Activated CD4-positive, CD25-positive, alpha-beta regulatory T cell treated with anti-CD3 and anti-CD28 coated beads, Interleukin-2, amount 50 U/mL, for 72 hours (primary cell): ENCODE measurements at places on chromosomes 13 and 19.

GRCh38 chr13:92297971-92298942 is 899.8 kb downstream of the GPC5 start:
- no peak for DNase-seq

- no peak for DNase-seq
Measured at GRCh38 chr13:33015241-33015668, 968 bp upstream of the KL start.

GRCh38 chr19:48319647-48320541 is 5.5 kb upstream of the EMP3 start:
- DNase-seq = peak; percentile 78

DNA sequence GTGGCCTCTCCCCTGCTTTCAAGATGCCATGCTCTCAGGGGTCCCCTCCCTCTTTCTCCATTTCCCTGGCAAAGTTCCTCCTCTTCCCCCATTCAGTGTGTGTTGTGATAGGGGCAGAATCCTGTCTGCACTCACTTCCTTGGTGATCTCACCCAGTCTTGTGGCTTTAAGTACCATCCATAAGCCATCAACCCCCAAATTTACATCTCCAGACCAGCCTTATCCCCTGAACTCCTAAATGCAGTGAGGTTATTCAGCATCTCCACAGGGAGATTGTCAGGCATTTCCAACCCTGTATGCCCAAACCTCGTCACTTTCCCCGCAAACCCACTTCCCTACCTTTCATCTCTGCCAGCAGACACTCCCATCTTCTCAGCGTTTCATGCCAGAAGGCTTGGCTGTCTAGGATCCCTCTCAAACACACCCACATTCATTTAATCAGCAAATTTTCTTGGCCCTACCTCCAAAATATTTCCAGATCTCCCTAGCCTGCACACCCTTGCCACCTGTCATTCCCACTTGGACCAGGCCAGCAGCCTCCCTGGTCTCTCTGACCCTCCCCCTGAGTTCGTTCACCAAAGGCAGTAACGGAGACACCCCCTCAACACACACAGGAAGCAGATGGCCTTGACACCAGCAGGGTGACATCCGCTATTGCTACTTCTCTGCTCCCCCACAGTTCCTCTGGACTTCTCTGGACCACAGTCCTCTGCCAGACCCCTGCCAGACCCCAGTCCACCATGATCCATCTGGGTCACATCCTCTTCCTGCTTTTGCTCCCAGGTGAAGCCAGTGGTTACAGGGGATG is at the start of gene HCST:
TSS of gene HCST (plus strand) at position 676 of the 808 bp plus-strand sequence. CDS start at position 741, 65 bp downstream.
- no peak for DNase-seq

- no peak for DNase-seq
Measured at GRCh38 chr19:4583961-4584669, 24.6 kb upstream of the SEMA6B start.

DNA sequence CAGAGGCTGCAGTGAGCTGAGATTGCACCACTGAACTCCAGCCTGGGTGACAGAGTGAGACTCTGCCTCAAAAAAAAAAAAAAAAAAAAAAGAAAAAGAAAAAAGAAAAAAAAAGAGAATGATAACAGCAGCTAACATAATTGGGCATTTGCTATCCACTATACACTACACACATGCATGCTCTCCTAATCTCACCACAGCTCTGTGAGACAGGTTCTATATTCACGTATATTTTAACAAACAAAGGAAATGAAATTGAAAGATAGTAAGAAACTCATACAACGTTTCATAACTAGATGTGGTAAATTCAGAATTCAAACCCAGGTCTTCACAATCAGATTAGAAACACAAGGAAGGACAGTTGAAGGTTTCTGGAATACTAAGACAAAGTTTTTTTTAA is 265.7 kb downstream of the DIAPH3 start:
- no peak for DNase-seq

- DNase-seq = peak; percentile 69
Measured at GRCh38 chr19:19460761-19461265, 54.5 kb downstream of the TSSK6 start.

DNA sequence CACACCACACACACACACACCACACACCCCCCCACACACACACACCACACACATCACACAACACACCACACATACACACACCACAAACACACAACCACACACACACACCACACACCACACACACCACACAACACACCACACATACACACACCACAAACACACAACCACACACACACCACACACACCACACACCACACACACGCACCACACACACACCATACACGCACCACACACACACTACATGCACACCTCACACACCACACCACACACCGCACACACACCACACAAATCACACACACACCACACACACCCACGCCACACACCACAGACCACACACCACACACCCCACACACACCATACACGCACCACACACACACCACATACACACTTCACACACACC is 83.5 kb downstream of the ZNF557 start:
- DNase-seq = no peak

DNA sequence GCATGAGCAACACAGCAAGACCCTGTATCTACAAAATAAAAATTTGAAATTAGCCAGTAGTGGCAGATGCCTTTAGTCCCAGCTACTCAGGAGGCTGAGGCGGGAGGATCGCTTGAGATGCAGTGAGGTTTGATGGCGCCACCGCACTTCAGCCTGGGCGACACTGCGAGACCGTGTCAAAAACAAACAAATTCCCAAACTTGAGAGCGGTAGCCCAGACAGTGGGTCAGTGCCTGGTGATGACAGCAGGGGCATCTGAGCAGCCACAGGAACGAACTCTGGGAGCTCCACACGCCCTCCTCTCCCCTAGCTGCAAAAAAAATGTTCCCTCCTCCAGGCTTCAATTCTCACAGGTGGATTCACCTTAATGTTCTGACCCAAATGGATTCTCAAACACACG is 14.1 kb downstream of the ZNF490 start:
- DNase-seq = no peak

GRCh38 chr13:21078501-21078900 is 17.1 kb upstream of the LATS2 start:
- no peak for DNase-seq

DNA sequence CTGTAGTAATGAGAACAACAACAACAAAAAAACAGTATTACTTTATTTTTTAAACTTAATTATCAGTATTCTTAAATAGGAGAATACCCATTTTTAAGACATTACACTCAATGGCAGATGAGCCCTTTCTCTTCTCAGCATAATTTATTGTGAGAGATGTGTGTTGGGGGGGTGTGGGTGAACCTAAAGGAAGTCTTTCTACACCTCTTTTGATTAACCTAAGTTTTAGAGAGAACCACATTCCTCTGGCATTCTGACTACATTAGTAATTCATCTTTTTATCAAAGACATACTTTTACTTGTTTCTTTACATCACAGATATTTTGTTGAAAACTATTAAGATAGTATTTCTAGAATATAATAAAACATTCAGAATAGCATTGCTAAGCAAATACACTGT is 890.9 kb downstream of the PCDH9 start:
- no peak for DNase-seq

GRCh38 chr19:35935911-35936737 is at the start of gene LRFN3:
Gene LRFN3, plus strand, starts transcription at chr19:35936374. Its CDS starts 3,052 bp downstream, at chr19:35939426.
- DNase-seq = peak; percentile 52

DNA sequence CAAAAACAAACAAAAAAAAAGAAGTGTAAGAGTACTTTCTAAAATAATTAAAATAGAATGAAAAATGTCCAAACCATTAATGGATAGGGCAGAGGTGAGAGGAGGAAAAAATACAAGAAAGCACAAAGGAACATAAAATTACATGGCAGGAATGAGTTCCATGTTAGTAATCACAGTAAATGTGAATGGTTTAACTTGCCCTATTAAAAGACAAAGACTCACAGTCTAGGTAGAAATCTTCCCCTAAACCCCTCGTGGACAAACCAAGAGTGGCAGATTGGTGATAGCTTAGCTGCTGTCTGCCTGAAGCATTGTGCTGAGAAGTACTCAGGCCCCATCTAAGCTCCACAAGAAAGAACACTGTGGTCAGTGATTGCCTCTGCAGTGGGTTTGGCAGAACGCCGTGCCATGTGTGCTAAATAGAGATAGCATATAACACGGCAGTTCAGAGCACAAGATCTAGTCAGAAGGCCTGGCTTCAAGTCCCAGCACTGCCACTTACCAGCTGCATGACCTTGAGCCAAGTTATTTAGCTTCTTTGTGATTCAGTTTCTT is 103.5 kb downstream of the DPF1 start:
- DNase-seq = no peak

- DNase-seq = peak; percentile 84
Measured at GRCh38 chr19:12933287-12934072, at the start of gene FARSA. Gene FARSA, minus strand, starts transcription at chr19:12933711. Its CDS starts 15 bp downstream, at chr19:12933696.

DNA sequence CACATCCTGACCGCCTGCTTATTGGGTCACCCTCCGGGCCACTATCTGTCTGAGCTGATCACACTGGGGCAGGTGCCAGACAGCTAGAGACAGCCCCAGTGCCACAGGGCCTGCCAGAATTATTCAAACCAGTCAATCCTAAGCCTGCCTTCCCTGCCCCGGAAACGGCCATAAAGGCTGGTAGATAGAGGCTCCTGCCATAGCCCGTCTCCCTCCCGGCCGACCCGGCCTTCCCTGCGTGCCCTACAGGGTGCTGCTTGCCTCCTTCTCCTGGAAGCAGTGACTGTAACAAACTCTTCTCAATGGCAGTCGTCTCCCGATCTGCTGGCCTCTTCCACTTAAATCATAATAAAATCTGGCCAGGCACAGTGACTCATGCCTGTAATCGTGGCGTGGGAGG is 158.6 kb upstream of the SOX1 start:
- DNase-seq = no peak

DNA sequence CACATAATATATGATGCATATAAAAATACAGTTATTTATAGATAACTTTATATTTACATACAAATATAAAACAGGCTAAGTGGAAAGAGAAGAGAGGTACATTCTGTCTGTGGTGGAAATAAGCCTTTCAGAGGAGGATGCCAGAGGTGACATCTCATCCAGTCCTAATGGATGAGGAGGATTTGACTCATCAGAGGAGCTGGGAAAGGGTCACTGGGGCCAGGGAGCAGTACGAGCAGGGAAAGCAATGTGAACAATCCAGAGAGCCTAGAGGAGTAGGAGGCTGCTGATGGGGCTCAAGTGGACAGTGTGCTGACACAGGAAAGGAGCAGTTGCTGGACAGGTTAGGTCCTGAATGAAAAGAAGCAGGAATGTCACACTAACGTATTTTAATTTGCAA is 18.6 kb downstream of the NALCN start:
- DNase-seq = no peak

DNA sequence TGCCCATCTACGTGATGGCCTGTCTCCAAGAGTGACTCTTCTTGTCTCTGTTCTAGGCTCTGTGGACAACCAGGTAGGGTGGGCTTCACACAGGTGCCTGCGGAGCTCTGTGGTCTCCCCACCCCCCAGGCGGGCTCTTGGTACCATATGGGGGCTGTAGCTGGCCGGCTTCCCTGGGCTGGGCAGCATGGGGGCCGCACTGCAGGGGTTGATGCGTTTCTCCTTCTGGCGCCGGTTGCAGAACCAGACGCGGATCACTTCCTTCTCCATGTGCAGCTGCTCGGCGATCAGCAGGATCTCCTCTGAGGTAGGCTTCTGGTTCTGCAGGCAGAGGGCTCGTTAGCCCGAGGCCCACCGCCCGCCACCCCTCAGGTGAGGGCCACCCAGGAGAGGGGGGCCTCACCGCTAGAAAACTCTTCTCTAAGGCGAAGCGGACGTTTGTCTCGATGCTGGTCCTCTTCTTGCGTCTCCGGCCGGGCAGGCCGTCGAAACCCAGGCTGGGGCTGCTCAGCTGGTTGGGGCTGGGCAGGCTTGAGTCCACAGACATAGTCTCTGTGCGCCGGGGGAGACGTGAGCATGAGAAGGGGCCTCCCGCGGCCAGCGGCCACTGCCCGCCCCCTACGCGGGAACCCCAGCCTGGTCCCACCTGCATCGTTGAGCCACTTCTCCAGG is 19.3 kb downstream of the ZNF574 start:
- DNase-seq = no peak

- DNase-seq = no peak
Measured at GRCh38 chr19:3855320-3855719, 13.5 kb downstream of the ZFR2 start.

DNA sequence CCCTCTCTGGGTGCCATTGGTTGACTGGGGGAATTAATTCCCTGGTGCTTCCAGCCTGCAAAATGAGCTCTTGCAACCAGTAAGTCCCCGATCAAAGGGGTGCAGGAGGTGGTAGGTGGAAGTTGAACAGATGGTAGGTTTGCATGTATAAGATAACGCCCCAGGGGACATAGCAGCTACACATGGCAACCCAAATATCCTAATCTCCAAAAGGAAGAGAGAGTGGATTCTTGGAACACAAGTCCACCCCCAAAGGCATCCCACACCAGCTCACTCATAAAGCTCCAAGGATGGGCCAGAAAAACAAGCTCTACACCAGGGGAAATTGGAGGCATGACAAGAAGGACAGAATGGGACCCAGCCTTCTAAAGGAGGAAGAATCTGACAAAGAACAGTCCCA is 4.8 kb downstream of the CD209 start:
- DNase-seq = no peak

GRCh38 chr19:3075605-3076431 is 13.5 kb upstream of the TLE5 start:
- DNase-seq = peak; percentile 85

DNA sequence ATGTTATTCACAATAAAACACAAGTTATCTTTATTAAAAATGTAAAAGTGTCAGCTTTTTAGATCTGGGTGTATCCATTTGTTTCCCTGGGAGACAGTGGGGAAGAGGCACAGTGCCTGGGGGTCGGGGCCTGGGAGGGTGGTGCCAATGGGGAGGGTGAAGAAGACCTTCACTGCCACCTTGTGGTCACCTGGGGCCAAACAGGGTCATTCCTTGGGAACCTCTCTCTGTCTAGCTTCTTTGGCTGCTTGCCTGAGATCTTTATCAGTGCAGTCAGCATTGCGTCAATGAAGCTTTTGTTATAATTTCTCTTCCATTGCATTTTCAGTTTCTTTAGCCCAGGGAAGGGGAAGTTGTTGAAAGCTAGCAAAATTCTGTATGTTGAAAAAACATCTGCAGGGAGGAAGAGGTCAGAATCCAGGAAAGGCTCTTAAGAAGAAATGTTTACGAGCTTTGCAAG is 39.1 kb downstream of the PCDH8 start:
- DNase-seq = peak; percentile 44

- DNase-seq = no peak
Measured at GRCh38 chr13:32125221-32125689, 93.7 kb downstream of the FRY start.

- DNase-seq = peak; percentile 42
Measured at GRCh38 chr19:3243819-3244700, 19.6 kb downstream of the CELF5 start.

- DNase-seq = no peak
Measured at GRCh38 chr13:64471916-64472315, 2758.2 kb downstream of the PCDH9 start.

- DNase-seq = no peak
Measured at GRCh38 chr19:46210669-46211068, 18.9 kb upstream of the IGFL1 start.

GRCh38 chr19:35792888-35793287 is 17.5 kb downstream of the ARHGAP33 start:
- DNase-seq = no peak

- peak; percentile 80 for DNase-seq
Measured at GRCh38 chr19:1133471-1133929, 29.7 kb downstream of the GPX4 start.

- no peak for DNase-seq
Measured at GRCh38 chr19:51469162-51469561, 9.2 kb upstream of the CEACAM18 start.

- DNase-seq = no peak
Measured at GRCh38 chr13:75341028-75341427, 140.9 kb downstream of the TBC1D4 start.
